ENCODE measurements at places on chromosomes 7 and 10.
A peak's percentile ranks its signal among the peaks of the same experiment; 100 is the strongest.

DNA sequence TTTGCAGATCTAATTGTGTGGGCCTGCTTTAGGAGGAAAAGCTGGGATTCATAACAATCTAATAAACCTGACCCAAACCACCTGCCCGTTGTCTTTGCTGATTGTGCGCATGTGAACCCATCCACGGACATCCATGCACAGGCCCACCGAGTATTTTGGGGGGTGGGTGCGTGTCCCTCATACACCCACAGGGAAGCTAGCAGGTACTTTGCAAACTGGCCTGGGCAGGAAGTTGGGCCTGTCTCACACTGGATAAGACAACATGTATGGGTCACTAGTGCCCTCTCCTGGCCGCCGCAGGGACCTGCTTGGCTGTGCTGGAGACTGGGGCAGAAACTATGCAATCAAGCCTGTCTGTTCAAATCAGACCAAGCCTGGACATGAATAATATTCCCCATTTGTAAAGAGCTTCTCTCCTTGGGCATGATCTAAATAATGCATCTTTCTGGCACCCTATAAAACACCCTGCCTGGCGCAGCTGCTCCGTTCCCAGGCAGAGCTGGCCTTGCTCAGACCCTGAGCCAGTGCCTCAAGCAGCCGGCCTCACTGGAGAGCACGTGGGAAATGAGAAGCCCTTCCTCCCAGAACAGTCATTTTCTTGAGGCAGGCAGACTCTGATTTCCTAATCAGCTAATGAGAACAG lies 15.8 kb downstream of the ECHDC3 start:
- peak; percentile 76 for DNase-seq

DNA sequence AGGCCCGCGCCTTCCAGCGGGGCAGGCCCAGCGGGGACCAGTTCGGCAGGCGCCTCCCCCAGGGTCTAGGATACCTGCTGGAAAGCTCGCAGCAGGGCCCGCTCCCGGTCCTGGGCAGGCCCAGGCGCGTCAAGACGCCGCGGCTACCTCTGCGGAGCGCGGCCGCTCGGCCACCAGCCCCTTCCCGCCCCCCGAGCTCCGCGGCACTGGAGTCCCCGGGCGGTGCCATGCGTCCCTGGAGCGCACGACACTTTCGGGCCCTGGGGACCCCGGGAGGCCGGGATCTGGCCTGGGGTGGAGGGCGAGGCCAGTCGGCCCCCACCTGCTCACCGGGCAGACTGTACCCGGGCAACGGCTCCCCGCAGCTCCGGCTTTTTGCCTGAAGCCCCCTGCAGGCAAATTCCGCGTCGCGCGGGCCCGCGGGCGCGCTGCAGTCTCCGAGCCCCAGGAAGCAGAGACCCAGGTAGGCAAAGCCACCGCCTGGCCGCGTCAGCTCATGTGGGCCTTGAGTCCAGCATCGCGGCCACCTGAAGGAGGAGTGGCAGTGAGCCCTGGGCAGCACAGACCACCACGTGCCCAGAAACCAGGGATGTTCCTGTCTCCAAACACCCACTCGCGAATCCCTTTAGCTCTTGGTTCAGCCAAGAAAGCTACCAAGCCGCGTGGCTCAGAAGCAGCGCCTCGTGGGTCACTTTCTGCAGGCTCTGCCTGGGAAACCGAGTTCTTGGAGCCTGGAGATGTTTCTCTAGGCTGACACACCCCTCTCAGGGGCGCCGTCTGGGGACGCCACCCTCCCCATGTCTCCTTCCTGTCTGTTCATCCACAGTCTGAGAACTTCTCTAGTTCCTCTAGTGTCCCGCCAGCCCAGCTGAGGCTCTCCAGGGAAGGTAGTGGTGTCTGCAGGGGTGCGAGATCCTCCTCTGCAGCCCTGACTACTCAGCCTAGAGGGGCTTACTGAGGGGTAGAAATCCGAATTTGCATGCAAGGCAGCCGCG lies 46.1 kb upstream of the APBB1IP start:
- DNase-seq: no peak

GRCh38 chr7:81776948-81777630 lies 7.2 kb upstream of the HGF start:
- DNase-seq: no peak

DNA sequence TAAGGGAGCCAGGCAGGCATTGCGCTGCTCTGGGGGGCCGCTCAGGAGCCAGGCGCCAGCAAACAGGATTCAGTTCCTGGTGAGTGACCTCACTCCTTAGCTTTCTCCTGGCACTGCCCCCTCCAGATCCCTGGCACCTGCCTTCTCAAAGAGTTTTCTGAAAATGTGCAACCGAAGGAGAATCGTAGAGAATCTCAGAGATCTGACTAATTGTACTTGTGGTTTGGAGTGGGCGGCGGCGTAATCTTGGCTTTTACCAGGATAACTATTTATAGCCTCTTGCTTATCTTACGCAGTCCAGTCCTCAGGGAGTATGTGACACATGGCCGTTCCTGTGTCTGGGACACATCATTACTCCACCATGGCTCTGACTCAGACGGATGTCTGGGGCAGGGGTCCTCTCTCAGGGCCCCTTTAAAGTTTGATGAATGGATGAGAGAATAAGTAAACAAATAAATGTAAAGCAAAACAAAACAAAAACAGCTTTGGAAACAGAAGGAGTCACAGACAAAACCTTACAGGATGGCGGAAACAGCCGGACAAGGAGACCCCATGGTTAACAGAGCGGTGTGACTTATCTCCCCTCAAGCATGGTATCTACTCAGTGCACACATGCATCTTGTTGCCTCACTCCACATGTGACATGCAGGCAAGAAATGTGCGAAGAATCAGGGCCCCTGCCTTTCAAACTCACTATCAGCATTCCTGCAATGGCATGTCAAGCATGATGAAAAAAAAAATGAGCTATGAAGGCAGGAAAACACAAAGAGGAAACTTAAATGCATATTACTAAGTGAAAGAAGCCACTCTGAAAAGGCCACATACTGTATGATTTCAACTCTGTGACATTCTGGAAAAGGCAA lies 99.7 kb downstream of the TNS3 start:
- DNase-seq: no peak

GRCh38 chr7:116582806-116583444 lies 58.1 kb downstream of the CAV1 start:
- DNase-seq: no peak

GRCh38 chr7:50659329-50659965 lies 94.2 kb upstream of the DDC start:
- no peak for DNase-seq

DNA sequence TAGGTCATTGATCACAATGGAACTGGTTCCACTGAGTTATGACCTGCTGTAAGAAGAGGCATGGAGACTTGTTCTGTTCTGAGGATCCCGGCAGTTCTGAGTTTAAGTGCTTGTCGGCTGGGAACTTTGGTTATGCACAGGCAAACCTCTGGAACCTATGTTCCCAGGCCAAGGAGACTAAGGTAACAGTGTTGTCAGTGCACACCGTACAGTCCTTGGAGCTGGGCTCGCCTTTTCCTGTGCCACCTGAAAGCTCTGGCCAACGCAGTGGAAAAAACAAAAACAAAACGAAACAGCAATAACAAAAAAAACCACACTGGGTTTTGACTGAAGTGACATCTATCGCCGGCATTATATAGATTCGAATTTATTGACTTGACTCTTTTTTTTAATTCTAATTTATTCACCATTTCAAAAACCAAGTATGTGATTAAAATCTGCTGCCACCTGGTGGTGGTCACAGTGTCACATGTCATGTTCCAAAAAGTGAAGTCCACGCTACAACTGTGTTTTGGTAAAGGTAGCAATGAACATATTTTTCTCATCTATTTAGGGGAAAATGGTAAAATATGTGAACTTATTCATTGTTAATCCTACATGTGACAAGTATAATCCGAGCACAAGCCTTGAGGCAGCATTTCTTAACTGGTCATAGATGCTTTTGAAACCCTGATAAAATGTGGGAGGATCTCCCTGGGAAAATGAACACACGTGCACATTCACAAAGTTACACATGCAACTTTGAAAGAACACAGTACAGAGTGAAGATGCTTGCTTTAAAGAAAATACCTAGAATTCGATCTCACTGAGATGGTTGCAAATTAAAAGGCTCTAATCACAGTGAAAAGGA lies 113.8 kb upstream of the PPP2R2D start:
- no peak for DNase-seq
